ENCODE measurements at places on chromosomes 6 and 20.

GRCh38 chr6:22435151-22435550 lies 134.2 kb upstream of the HDGFL1 start:
- DNase-seq = no peak

- DNase-seq = no peak
Observed at GRCh38 chr20:63969838-63970713, at the start of gene ZNF512B. Gene ZNF512B (minus strand): TSS chr20:63969930. CDS start chr20:63967950, 1,980 bp downstream.

DNA sequence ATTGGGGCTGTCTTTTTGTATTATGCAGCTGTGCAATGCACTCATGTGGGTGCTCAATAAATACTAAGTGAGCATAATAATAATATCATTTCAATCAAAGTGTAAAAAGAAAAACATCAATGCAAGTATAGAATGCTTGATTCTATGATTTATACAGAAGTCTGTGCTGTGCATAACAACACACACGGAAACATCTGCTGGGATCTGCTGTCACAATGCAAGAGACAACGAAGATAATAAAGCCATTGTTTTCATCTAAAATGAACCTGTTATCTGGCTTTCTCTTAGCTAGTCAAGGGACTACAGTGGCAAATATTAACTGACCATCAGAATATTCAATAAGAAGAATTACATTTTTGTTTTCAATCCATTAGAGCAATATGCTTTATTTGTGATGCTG lies 1156.9 kb upstream of the MAP3K7 start:
- no peak for DNase-seq

- no peak for DNase-seq
Observed at GRCh38 chr20:57708694-57709673, 831 bp downstream of the PMEPA1 start.

DNA sequence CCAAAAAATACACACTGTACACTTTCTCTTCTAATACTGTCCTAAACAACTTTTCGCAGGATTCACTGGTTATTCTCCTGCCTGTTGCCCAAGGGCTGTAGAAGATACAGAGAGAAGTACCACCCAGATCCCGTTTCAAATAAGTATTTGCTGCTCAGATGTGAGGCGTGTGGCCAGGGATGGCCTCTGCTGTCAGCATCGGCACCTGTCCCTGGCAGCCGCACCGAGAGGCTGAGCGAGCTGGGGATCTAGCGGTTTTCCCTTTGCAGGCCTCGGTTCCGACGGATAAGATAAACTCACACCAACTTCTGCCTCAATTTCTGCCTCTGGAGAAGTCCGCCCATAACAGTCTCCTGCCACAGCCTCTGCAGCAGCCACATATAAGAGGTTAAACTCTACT lies 685.2 kb upstream of the AGPAT4 start:
- no peak for DNase-seq

DNA sequence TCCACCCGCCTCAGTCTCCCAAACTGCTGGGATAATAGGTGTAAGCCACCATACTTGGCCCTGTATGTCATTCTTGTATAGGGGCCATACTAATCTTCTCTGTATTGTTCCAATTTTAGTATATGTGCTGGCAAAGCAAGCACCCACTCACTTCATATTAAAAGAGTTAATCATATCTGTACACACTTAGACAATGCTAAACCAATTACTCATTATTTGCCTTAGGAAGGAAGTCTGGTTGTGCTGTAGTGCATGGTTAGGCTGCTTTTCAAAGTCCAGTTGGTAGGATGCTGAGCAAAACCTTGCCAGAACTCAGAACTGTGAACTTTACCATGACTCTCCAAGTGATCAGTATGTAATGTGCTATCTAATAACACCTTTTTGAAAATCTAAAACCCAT lies 88.6 kb downstream of the LIN28B start:
- peak; percentile 7 for DNase-seq

- no peak for DNase-seq
Observed at GRCh38 chr20:19922716-19923115, 94.4 kb upstream of the NAA20 start.

DNA sequence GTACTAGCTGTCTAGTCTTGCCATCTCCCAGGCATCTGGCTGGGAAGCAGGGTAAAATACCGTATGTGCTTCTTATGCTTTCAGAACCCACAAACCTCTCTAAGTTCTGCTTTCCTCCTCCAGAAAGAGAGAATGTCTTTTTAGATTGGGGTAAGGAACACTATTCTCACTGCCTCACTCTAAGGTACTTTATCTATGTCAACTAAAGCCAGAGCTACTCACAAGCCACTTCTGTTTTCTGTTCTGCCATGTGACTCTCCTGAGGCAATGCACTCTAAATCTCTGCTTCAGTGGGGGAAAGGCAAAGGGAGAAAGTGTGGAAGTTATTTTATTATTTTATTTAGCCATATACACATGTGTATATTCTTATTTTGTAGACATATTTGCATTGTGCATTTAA lies 15.6 kb downstream of the MEP1A start:
- DNase-seq = no peak

DNA sequence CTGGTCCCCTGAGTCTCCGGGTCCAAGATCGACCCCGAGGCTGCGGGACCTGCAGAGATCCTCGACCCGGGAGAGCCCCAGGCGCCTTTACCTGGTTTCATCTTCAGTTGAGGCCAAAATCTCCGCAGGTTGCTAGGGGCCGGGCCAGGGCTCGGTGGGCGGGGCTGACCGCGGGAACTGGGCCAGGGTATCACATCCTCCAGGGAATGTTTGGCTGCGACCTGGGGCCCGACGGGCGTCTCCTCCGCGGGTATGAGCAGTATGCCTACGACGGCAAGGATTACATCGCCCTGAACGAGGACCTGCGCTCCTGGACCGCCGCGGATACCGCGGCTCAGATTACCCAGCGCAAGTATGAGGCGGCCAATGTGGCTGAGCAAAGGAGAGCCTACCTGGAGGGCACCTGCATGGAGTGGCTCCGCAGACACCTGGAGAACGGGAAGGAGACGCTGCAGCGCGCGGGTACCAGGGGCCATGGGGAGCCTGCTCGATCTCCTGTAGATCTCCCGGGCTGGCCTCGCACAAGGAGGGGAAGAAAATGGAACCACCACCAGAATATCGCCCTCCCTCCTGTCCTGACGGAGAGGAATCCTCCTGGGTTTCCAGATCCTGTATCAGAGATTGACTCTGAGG lies 53.8 kb upstream of the POLR1H start:
- DNase-seq = no peak

- peak; percentile 91 for DNase-seq
Observed at GRCh38 chr6:108651340-108652227, 90.9 kb downstream of the FOXO3 start.

GRCh38 chr20:59163631-59164530 lies at the start of gene ZNF831:
Gene ZNF831 (plus strand): TSS chr20:59163821. CDS start chr20:59191020, 27,199 bp downstream.
- DNase-seq = no peak

- no peak for DNase-seq
Observed at GRCh38 chr6:161076181-161076677, 84.7 kb downstream of the MAP3K4 start.

DNA sequence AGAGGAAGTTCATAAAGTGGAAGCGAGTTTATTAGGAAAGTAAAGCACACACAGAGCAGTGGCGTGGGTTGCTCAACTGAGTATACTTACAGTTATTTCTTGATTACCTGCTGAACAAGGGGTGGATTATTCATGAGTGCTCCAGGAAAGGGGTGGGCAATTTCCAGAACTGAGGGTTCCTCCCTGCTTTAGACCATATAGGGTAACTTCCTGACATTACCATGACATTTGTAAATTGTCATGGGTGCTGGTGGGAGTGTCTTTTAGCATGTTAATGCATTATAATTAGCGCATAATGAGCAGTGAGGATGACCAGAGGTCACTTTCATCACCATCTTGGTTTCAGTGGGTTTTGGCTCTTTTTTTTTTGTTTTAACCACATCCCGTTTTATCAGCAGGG lies 29.8 kb downstream of the PDYN start:
- no peak for DNase-seq

GRCh38 chr6:13472976-13473767 lies 14.2 kb downstream of the GFOD1 start:
- no peak for DNase-seq

DNA sequence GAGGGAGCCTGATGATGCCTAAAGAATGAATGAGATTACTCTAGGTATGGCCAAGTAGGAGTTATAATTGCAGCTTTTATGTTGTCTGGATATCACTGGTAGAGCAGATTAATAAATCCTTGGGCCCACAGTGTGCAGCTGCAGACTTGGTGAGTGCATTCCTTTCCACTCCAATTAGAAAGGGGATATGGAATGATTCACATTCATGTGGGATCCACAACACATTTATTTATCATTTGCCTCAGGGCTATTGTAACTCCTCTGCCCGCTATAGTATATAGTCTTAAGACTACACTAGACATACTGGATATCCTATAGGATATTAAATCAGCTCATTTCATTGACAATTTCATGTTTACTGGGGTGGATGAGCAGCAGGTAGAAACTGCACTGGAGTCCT lies 11.6 kb upstream of the HLA-G start:
- no peak for DNase-seq

- DNase-seq = peak; percentile 33
Observed at GRCh38 chr20:48635791-48636267, 192.0 kb downstream of the PREX1 start.

- no peak for DNase-seq
Observed at GRCh38 chr6:22590423-22590822, 21.1 kb downstream of the HDGFL1 start.

DNA sequence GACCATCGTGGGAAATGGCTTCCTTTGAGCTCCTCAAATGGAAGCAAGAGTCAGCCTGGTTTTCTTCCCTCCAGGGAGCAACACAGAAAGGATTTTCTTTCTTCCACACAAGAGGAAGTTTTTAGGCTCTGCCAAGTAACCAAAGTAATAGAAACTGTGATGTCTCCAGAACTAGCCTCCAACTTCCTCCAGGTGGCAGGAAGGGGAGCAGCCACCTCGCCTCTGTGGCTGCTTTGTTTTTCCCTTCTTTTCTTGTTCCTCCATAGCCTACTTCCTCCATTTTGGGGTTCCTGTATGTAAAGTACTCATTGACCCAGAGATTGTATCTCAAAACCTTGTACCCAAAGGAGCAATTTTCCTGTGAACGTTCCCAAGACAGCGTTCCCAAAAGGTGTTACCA lies 32.7 kb upstream of the CCR6 start:
- DNase-seq = no peak

DNA sequence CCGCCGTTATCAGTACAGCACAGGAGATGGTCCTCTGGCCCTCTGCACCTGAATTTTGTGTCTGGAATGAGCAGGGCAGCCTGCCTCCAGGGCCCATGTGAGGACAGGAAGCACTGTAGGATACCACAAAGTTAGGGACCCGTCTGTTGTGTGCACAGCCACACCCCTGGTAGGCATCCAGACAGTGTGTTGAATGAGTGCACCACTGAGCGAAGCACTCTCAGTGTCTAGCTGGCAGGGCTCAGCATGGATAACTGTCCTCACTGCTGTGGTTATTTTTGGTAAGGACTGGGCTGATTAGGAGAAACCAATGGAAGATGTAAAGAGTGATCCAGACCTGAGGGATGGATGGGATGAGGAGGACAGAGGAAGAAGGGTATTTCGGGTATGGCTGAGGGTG lies 178.7 kb downstream of the CLIC5 start:
- no peak for DNase-seq

GRCh38 chr20:23159256-23159946 lies 73.3 kb upstream of the CD93 start:
- no peak for DNase-seq

DNA sequence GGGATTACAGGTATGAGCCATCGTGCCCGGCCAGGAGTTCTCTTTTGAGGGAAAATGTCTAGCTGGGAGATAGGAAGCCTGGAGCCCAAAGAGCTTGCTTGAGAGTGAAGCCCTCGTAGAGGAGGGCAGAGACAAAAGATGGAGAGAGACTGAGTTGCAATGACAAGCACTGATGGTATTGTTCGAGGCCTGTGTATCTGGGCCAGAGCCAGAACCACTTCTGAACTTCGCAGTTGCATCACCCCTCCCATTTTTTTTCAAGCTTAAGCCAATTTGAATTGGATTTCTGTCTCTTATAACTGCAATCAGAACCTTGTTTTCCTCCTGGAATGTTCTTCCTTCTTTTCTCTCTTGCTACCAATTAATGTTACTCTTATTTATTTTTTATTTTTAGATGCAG lies 83.1 kb downstream of the KCNB1 start:
- peak; percentile 52 for DNase-seq

DNA sequence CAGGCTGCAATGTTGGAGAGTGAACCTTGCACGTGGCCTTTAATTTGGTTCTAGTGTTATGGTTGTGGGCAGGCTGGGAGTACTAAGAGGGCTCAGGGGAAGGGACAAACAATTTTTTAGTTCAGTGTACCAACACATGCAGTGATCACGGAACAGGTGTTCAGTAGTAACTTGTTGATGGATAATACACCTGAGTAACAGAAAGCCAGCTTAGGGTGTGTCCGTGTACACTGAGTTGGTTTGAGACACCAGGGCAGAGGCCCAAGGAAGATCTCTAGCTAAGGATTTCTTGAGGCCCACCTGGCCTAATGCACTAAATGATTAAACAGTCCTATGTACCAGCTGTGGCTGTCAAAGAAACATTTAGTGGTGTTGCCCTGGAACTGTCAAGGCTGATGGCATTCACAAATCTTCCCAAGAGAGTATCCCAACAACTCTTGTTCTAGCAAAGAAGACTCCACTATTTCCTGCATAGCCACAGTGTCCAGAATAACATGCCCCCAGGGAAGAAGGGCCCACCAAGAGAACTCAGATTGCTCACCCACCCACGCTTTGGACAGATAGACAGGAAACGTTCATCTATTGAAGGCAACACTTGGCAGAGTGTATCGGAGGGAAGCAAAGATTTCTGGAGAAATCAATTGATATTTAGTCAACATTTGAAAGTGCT lies 60.0 kb downstream of the CD83 start:
- DNase-seq = peak; percentile 19

GRCh38 chr6:136809091-136809860 lies 13.1 kb upstream of the PEX7 start:
- DNase-seq = no peak

- DNase-seq = no peak
Observed at GRCh38 chr6:112600168-112600567, 253.0 kb downstream of the RFPL4B start.

GRCh38 chr6:128456510-128457230 lies 63.7 kb downstream of the PTPRK start:
- DNase-seq = no peak

DNA sequence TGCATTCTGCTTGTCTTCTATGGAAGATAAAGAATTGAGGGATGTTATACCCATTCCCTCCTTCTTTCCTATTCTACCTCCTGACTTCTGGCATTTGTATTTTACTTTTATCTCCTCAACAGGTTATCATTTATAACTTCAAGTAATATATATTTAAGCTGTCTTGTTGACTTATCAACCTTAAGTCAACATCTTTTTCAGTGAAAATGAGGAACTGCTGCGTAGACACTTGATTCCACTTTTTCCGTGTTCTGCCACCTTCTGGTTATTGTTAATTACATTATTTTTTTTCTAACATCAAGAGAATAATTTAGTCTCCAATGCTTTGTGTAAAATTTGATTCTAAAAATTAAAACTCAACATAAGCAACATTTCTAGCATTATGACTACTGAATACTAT lies 107.5 kb downstream of the PRKN start:
- DNase-seq = no peak
